ENCODE measurements at places on chromosomes 2 and 18. TPM values are rescaled to one million over a fixed set of nuclear protein-coding genes. Genes with fewer than 3 reads are reported as not detected.

DNA sequence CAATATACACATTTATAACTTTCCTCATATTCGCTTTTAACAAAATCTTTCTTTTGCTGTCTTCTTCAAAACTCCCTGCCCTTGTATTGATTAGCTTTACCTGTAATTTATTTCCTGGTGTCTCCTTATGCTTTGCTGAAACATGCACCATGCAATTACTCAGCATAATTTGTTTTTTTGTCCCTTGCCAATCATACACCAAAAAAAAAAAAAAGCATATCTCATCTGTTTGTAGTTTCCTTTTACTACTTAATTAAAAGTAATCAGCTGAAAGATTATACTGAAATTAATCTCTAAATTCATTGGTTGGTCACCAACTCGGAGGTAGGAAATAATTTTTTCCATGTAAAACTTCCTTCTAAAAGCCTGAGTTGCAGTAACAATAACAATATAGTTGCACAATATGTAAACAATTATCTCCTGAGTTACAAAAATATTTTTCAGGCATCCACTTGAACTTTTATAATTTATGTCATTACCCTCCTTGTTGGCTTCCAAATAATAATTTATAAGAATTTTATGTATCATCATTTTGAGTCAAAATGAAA is 53.0 kb upstream of the ROCK1 start:
- no peak for DNase-seq

DNA sequence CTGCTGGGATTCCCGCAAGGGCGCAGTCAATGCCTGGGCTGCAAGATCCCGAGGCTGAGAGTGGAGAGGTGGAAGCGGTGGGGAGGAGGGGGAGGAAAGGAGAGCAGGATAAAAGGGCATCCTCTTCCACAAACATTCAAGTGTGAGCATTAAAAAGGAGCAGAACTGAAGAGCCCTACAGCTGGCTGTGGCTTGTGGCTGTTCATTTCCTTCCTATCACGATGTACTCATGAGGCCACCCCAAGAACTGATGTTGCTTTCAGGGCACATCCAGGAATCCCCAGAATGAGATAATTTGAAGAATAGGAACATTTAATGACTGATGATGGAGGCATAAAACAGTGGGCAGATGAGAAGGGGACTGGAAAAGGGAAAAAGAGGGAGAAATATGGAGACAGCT is 230.8 kb upstream of the SMIM21 start:
- DNase-seq = no peak

DNA sequence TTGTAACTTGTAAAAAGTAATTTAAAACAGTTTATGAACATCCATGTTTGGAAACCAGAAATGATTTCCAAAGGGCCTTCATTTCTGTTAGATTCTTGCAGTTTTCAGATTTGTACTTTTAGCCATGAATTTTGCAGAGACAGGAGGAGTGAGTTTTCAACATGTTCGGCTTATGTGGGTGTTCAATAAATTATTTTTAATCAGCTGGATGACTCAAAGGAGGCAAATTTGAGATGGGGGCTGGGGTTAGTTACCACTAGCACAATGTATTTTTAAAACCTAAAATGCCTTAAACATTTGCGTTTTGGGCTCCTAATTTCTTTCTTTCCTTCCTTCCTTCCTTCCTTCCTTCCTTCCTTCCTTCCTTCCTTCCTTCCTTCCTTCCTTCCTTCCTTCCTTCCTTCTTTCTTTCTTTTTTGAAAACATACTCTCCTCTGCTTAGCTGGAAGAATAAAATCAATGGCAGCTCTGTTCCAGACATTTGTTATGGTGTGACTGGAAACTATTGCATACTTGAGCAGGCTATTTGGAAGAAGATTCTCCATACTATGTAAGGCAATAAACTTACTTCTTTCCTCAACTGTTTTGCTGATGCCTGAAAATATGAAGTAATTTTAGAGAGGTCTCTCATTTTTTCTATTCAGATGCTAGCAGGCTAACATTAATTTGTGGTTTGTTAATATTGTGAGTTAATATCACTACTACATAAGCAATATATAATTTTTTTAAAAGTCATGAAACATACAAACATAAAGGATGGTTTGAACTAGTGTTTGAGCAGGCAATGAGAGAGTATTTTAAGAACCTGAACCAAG is 394.4 kb downstream of the NYAP2 start:
- no peak for DNase-seq

- DNase-seq = no peak
These were observed 31.3 kb downstream of the HJURP start for GRCh38 chr2:233822781-233823730.

- DNase-seq = no peak
These were observed 86.7 kb downstream of the SEPTIN10 start for GRCh38 chr2:109527079-109527478.

DNA sequence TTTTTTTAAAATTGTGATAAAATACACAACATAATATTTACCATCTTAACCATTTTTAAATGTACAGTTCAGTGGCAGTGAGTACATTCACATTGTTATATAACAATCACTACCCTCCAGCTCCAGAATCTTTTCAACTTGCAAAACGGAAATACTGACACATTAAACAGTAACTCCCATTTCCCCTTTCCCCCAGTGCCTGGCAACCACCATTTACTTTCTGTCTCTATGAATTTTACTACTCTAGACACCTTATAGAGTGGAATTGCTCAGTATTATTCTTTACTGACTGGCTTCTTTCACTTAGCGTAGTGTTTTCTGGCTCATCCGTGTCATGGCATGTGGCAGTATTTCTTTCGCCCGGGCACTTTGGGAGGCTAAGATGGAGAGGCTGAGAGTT is 32.6 kb downstream of the FASTKD2 start:
- no peak for DNase-seq

GRCh38 chr2:46072101-46072820 is 224.9 kb upstream of the EPAS1 start:
- DNase-seq = no peak

DNA sequence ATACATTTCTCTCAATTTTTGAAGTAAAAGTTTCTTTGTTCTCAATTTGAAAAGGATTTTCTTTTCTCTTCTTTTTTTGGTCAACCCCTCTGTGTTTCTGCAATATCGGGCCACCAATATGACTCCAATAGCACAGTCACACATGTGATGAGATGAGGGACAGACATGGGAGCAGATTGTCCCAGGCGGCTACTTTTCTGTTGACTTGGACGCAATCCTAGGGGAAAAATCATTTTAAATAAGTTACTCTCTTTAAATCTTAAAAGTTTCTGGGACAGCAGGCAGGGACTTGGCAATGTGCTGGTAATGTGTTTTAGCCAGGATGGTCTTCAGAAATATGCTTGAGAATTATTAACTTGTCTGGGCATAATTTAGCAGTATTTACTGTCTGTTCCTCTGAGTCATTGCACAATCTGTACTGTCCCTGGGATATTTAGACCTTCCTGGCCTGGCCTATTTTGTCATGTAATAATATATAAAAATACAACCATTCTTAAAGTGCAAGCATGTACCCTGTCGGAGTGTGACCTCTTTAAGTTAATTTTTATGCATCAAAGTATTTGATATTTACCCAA is 388.5 kb upstream of the FANCL start:
- DNase-seq = no peak

The ITPRIPL1 gene
- 0.30 TPM for total RNA-seq

The RNF125 gene
- total RNA-seq = 2.0 TPM
